Foreskin fibroblast (primary cell): ENCODE measurements at places on chromosomes 3 and 15.

GRCh38 chr3:101141135-101141534 lies 147.9 kb upstream of the ABI3BP start:
- no peak for DNase-seq

DNA sequence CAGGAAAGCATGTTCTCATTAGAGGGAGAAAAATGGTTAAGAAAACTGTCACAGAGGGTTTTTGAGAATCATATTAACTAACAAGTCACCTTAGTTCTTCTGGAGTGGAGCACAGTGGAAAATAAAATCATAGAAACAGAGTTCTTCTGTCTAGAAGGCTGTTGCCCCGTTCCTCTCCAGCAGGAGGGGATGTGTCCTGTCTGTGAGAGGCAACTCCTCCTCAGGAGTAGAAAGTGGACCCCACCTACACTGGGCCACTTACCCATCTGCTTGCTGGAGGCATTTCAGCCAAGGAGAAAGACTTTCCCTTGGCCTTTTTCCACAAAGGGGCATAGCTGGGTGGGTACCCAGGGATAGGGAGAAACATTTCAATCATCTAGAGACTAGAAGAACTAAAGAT lies 106.6 kb downstream of the SSR3 start:
- no peak for DNase-seq

DNA sequence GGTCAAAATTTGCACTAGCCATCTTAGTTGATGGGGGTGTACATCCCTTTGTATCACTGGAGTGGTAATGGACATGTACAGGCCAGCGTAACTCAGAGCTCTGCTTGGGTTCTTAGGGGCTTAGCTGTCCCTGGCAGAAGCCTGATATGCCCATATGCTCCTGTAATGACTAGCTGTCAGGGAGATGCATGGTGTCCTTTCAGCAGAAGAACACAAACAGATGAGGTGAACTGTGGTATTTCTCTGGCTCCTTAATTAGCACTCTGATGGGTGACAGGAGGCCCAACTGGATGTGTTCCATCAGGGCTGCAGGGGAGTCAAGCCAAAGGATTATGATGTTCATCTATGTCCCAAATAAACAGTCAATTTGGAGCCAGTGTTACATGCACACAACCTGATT lies 774.5 kb downstream of the AGBL1 start:
- DNase-seq: no peak

GRCh38 chr15:68367226-68367625 lies 64.7 kb downstream of the ITGA11 start:
- no peak for DNase-seq

DNA sequence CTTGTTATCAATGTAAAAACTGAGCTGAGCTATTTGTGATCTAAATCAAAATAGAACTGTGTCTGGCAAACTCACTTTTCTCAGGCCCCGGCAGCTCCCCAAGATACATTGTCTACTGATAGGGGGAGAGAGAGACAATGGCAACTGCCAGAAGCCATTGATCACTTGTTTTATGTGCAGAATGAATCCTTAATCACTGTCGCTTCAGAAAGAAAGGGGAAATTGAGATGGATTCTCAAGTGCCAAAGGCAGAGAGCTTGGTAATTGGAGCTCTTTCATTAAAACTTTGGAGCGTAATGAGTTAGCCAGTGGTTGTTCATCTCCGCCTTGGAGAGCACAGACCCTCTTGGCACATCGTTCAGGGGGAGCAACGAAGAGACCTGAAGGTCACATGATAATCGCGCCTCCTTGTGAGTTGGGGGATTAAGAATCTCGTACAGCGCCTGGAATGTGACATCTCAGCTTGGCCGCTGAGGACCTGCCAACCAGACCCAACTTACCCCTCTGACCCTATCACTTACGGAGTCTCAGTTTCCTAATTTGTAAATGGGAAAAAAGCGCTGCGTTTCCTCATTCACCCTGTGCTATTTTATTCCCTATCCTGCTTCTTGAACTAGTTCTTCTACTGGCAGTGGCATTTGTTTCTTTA lies 252.8 kb downstream of the VPS13C start:
- DNase-seq: no peak
